Fibroblast of skin of right quadriceps (primary cell): ENCODE measurements at places on chromosomes 5 and 9.

DNA sequence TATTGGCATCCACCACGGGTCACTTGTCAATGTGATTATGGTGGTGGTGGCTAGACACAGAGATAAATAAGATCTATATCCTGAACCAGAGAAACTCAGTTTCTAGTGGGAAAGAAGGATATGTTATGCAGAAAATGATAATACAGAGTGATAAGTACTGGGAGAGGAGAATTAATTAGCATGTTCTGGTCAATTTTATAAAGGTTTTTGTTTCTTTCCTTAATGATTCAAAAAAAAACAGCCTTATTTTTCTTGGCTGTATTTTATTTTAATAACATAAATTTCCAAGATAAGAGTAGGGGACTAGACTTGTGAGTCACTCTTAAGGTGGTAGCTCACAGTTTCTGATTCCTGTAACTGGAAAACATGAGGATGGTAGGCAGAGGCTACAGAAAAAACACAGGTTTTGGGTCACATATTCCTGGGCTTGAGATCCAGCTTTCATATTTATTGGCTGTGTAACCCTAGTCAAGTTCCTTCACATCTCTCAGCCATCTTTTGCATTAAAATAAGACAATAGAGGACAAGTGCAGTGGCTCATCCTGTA, 350.3 kb upstream of the RPS23 start:
- DNase-seq = no peak

DNA sequence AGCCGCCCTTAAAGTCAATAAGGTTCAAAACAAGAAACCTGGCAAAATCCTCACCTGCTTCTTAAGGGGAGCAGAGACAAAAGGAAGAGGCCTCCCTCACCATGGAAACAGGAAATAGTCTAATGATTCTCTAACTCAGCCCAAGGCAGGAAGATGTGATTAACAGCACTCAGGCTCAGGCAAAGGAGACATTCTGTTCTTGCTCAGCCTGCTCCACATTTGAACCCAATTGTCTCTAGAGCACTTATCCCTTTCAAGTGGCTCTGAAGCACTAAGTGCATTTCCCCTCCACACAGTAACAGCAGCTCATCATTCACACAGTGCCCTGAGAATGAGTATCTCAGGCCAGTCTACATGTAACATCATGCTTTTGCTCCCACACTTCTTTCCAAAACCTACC, 72.3 kb downstream of the NIPSNAP3B start:
- DNase-seq = peak; percentile 15

GRCh38 chr5:71564895-71565294, 22.2 kb upstream of the MCCC2 start:
- no peak for DNase-seq

GRCh38 chr5:181043285-181044092, 3.4 kb downstream of the BTNL9 start:
- DNase-seq = no peak

GRCh38 chr5:141373673-141374317, at the start of gene PCDHGA6:
Gene PCDHGA6 (plus strand): TSS chr5:141373891. CDS start chr5:141374084, 193 bp downstream.
- DNase-seq = peak; percentile 33

DNA sequence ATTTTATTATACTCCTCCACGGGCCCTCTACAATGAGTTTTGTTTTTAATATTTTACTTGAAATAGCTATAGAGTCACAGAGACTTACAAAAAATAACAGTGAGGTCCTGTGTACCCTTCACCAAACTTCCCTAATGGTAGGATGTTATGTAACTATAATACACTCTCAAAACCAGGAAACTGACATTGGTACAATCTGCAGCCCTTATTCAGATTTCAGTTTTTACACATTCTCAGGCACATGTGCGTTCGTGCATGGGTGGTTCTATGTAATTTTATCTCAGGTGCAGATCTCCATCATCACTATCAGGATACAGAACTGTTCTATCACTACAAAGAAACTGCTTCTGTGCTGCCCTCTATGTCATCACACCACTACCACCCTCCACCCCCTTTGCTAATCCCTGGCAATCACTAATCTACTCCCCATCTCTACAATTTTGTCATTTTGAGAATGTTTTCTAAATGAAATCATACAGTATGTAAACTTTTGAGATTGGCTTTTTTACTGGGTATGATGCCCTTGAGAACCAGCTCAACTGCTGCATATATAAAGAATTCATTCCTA, 16.4 kb downstream of the RAB14 start:
- no peak for DNase-seq

GRCh38 chr9:136178061-136178772, 26.7 kb downstream of the LHX3 start:
- no peak for DNase-seq

GRCh38 chr9:70144131-70144503, 100.5 kb downstream of the MAMDC2 start:
- no peak for DNase-seq

- DNase-seq = no peak
Measured at GRCh38 chr9:7150153-7150890, 392.5 kb downstream of the KDM4C start.

DNA sequence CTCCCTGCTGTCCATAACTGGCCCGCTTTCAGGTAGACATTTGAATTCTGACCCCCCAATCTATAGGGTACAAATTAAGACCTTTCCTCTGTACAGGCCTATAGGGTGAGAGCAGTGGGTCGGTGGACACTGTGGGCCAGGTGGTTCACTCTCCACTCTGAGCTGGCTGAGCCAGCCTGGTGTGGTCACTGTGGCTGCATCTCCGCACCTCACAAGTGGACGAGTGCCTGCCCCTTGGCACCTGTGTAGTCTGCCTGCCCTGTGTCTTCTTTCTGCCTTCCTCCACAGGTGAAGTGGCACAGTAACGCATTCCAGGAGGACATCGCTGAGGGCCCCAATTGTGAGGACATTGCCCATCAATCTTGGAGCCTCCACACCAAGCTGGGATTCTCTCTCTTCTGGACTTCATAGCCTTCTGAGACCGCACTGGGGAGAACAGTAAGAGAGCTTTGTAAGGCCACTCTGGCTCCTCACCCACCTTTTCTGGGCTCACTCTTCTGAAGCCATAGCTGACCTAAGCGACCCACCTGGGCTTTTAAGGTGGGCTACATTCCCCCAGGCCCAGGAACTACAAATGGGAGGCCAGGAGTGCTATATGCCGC, 33.5 kb upstream of the JADE2 start:
- DNase-seq = no peak

GRCh38 chr5:150505041-150505511, 2.9 kb upstream of the NDST1 start:
- peak; percentile 26 for DNase-seq

- peak; percentile 5 for DNase-seq
Measured at GRCh38 chr5:98904780-98905179, 24.0 kb downstream of the CHD1 start.

DNA sequence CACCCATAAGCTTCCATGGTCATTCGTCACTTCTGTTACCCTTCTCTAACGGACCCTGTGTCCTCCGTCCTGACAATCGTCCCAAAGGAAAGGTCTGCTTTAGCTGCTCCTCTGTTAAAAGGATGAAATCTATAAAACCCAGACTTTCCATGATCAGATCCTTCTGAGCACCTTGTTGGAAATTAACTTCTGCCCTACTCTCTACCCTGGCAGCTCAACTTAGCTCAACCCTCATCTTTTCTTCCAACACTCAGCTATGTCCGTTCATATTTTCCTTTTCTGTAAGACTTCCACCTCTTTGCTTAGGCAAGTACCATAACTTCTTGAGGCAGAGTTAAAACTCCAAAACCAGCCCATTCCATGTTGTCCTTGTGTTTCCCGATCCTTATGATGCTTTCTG, 205.4 kb downstream of the SPATA31A6 start:
- DNase-seq = no peak

GRCh38 chr9:131980267-131981016, 99.2 kb downstream of the MED27 start:
- no peak for DNase-seq

DNA sequence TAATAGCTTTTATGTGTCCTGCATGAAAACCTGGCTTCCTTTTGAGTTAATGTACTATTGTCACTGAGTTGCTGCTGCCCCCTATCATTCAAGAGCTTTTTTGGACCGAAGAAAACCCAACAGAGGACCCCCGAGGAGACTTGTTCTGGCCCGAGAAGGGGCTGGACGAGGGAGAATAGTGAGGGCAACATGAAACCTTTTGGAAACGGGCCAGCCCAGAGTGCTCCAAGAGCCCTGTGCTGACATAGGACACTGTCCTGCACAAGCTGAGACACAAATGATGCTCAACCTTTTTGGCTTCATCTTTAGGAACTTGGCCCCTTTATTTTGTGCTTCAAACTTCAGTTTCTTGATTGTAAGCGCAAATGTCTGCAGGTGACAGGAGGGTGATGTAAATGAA, 4.0 kb upstream of the GADD45G start:
- DNase-seq = no peak

- peak; percentile 50 for DNase-seq
Measured at GRCh38 chr9:33737811-33738606, 57.4 kb upstream of the PRSS3 start.

GRCh38 chr5:175629793-175630192, 28.1 kb upstream of the HRH2 start:
- DNase-seq = no peak

DNA sequence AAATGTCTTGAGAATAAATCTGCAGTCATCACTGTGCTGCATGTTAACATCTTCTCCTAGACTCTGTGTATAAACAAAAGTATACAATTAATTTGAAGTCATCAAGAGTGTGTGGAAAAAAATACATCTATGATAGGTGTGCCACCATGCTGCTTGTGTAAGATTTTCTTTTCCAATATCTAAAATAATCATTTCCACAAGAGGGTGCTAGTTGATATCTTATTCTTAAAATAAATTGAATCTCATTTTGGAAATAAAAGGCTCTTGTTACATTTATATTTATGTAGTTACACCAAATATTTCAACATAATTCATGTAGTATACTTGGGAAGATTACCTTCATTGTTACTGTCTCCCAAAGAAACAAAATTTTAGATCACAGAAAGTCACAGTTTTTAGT, 14.1 kb upstream of the MOCS2 start:
- peak; percentile 33 for DNase-seq

DNA sequence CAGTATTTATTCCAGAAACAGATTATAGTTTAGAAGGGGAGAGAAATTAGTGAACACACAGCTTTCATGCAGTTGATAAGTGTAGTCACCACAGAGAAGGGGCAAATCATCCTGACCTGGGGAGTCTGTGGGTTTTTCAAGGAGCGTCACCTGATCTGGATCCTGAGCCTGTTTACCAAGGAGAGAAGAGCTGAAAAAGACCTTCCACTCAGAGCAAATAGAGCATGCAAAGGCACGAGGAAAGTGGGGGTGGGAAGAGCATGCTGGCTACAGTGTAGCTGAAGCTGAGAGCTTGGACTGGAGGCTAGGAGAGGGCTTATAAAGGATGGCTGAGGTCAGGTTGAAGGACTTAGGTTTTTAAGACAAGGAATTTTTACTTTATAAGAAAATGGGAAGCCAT, 30.4 kb downstream of the ACO1 start:
- no peak for DNase-seq

- DNase-seq = no peak
Measured at GRCh38 chr5:91076138-91076537, 307.0 kb downstream of the ARRDC3 start.

- no peak for DNase-seq
Measured at GRCh38 chr9:135051316-135052038, 36.0 kb upstream of the OLFM1 start.

- DNase-seq = no peak
Measured at GRCh38 chr9:87158765-87159164, 211.5 kb upstream of the GAS1 start.

GRCh38 chr5:68515514-68515913, 300.0 kb downstream of the PIK3R1 start:
- no peak for DNase-seq

- no peak for DNase-seq
Measured at GRCh38 chr9:112848316-112849151, 42.1 kb downstream of the SLC46A2 start.

DNA sequence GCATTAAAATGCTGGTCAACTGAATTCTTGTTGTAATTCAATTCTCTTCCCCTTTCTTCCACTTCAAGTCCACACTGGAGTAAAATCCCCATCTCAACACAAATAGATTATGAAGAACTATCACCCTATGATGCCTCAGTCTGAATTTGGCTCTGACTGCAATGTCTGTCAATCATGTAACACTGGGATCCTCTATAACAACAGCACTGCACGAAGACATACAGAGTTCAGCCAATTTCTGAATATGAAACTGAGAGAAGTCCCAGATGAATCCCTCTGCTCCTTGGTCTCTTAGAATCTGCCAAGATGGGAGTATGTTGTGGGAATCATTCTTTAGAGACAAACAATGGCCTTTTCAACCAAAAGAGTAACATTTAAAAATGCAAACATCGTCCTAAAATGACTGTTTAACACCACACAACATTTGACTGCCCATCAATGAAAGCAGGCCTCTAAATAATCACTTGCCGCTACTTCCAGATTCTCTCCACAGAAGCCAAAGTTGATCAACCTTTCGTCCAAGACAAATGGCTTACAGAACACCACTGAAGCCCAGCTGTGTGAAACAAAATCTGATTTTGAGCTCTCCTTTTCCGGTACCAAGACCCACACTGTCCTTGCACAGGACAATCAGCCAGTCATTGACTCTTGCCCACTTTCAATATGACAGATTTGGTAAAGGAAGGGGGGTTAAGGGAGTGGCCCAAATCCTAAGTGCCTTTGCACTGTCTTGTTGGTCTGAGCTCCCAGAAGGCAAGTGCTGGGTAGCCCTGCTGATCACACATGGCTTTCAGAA, 258.0 kb downstream of the EBF1 start:
- no peak for DNase-seq

DNA sequence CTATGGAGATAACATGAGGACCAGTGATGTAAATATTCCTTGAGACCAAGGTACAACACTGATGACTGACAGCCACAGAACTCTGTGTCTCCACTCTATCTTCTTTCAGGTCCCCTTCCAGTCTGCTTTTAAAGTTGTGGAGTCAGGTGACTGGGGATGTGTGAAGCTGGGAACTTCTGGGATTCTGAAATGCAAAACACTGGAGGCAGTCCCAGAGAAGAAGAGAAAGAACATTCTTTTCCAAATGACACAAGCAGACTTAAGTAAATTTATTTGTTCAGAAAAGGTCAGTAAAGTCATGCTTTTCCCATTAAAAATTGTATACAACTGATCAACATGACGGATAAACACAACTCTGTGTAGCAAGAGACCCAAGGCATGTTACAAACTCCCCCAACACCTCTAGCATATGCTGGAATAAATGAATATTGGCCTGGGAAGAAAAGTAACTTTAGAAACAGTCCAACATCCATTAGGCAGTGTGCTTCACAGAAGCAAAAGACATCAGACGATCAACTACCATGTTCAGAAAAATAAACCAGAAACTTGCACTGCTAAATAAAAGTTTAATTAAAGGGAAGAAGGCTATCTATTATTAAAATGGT, 92.4 kb upstream of the IFNK start:
- DNase-seq = no peak

DNA sequence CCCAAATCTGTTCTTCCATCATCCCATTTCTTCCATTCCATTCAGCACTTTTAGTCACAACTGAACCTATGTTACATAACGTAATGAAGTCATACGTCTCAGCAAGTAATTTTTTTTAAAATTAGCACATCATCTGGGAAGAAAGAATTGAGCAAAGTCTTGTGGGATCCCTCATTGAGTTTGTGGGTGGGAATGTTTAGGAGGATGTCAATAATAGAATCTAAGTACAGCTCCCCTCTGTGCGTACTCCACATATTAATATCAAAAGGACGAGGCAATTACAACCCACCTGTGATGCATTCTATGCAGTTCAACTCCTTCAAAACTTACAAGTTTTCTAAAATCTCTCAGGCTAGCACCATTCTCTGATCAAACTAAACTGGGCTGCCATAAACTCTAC, 526.3 kb downstream of the AGTPBP1 start:
- no peak for DNase-seq
